ENCODE measurements at places on chromosomes 1 and 21.

DNA sequence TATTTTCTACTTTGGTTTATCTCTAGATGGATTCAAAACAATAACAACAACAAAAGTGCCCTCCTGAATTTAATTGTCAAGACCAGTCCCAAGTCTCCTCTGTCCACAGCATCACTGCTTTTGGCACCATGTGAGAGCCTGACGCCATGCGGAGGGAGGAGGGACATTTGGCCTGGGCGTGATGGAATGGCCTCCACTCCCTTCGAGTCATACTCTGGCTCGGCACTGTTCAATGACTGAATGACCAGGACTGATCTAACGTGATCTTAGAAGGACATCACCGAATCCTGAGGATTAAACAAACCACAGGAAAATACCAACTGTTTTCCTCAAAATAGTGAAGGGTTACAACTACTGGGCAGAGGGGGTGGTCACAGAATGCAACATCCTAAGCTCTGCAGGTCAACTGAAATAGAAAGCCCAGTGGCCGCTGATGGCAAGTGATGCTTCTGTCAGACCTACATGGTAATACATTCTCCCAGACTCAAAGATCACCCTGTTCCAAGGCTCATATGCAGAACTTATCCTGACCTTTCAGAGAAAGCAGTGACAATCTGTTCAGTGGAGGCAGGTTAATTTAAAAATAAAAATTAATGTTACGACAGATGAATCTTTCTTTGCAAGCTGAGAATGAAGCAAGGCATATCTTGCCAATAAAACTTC, 19.1 kb downstream of the SRSF4 start:
- no peak for DNase-seq

DNA sequence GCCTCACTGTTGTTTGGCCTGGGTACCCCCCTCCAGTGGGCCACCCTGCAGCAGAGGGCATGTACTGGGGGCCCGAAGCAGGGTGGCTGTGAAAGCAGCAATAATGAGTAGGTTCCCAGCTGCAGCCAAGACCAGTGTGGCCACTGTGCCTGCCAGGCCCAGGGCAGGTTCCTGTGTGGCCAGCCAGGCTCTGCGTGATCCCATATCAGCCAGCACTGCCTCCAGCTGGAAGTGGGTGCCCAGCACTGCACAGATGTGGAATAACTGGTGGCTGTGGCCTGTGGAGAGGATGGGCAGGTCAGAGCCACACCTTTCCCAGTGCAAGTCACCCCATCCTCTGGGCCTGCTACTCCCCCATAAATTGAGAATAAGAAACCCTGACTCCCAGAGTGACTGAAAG, 2.1 kb downstream of the BGLAP start:
- DNase-seq = no peak

DNA sequence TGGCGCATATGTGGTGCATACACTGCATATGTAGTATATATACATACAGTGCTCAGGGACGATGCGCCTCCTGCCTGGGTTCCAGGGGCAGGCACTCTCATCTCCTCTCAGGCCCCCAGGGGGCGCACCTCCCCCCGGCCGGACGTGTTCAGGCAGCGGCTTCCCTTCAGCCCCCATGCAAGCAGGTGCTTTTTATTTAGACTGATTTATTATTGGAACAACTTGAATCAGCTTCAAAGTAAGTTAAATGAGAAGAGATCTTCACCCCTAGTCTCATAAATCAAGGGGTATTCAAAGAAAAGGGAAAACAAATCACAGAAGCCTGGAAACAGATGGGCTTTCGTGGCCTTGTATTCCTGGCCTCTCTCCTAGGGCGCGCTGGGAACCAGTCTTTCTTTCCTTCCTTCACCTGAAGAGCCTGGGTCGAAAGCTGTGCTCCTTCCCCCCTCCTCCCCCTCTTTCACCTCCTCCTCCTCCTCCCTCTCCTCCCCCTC, 64.6 kb downstream of the UBIAD1 start:
- DNase-seq = no peak

DNA sequence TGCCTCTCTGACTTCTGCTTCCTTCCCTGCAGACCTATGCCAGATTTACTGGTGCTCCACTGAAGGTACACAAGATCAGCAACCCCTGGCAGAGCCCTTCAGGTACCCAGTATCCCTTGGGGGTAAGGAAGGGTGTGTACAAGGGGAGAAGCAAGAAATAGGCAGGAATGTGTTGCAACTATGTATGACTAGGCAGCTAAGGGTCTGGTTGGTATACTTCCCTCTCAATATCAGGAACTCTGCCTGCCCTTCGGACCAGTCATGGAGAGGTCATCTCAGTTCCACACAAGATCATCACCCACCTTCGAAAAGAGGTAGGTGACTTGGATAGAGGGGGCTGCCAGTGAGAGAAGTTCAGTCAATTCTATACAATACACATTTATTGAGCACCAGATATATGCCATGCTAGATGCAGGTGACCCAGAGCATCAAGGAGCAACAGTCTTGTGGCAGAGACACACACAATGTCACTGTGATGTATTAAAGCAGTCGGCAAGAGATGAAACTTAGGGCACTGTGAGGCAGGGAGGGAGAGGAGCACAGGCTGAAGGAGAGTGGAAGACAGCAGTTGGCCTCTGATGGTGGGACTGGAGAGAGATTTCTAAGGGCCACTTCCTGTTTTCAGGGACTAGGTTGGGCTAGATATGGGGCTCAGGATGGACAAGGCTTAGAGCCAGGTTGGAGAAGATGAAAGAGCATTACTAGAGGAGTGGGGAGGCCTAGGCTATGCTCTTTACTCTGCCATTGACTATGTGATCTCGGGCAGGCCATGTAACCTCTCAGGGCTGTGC, 2.0 kb downstream of the MTX1 start:
- no peak for DNase-seq

- peak; percentile 82 for DNase-seq
These were observed 45.9 kb downstream of the NID1 start for GRCh38 chr1:236018885-236019453.

DNA sequence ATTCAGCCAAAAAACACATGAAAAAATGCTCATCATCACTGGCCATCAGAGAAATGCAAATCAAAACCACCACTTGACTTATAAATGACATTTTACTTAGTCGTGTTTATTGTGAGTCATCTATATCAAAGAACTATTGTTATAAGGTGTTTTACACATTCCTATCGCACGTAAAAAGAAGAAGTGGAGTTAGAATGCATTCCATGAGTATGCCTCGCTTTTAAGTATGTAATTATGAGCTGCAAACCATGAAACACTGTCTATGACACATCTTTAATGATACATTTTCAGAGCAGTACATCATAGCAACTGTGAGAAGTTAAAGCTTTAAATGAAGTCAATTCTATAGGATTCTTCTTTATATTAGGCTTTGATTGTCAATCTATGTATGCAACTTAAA, 614.3 kb upstream of the ADAMTS5 start:
- no peak for DNase-seq

- no peak for DNase-seq
These were observed 135.9 kb upstream of the KCNK2 start for GRCh38 chr1:214946615-214947014.

DNA sequence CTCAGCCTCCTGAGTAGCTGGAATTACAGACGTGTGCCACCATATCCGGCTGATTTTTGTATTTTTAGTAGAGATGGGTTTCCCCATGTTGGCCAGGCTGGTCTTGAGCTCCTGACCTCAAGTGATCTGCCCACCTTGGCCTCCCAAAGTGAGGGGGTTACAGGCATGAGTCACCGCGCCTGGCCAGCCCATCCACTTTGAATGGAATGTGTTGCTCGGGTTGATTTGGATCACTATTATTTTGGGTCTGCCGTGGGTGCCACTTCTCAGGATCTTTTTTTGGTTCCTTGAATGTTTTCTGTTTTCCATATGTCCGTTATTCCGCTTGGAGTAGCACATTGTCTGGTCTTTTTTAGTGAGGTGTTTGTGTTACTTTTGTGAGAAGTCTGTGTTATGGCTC, 17.0 kb downstream of the PCNT start:
- DNase-seq = no peak

- DNase-seq = no peak
These were observed 63.8 kb downstream of the TGFB2 start for GRCh38 chr1:218408942-218409341.

- DNase-seq = no peak
These were observed 70.4 kb downstream of the MRPS6 start for GRCh38 chr21:34143685-34144182.

GRCh38 chr21:14616380-14617039, 70.4 kb upstream of the SAMSN1 start:
- DNase-seq = no peak

GRCh38 chr1:5776035-5776550, 216.1 kb downstream of the NPHP4 start:
- DNase-seq = no peak

DNA sequence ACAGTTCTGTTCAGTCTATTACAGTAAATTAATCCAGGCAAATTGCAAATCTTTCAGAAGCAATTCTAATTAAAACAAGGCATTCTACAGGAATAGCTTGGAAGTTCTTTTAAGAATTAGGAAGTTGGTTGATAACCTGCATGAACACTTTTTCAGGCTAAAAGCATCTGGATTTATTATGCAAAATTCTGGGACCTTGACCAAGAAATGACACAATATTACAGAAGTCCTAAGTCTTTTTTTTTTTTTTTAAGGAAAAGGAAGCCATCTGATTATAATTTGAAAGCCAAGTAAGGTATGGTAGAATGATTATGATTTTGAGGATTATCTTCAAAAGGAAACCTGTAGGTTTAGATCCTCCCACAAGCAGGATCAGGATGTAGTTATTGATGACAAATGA, 74.7 kb upstream of the KCNK2 start:
- peak; percentile 23 for DNase-seq

DNA sequence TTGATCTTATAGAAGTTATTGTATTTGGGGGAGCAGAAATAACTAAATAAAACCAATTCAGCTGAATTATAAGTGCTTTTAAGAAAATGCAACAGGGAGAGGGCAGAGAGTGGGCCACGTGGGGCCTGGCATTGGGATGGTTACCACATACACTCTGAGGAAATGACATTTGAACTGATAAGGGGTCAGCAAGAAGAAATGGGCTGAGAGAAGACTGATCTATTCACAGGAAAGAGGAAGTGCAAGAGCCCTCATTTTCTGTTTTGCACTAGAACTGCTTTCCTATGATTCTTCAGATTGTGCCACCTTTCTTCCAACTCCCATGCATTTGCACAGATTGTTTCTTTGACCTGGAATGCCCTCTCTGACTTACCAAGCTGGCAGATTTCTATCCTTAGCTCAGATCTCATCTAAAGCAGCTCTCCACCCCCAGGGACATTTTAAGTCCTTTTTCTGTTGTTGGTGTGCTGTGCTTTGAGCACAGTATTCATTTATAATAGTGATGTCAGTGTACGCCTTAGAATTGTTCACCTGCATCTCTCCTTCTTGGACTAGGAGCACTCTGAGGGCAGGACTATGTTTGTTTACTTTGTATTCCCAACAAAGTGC, 115.9 kb downstream of the FGGY start:
- DNase-seq = no peak

- no peak for DNase-seq
These were observed 5.1 kb upstream of the SLC25A34 start for GRCh38 chr1:15730936-15731335.

DNA sequence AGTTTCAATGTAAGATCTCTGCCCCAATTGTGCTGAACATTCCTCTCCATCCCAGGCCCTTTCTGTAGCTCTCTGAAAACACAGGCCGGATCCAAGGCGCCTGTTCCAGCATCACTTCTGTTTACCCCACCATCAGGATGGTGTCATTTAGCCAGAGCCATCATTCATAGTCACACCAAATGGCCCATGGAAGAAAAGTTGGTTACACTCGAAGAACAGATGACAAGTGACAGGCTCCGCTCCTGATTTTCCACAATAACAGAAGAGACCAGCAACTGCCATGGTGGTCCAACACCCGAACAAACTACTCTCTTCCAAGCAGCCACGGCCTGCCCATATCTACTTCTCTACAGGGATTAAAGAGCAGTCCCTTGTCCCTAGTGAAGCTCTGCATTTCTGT, 59.9 kb upstream of the PROX1 start:
- no peak for DNase-seq

DNA sequence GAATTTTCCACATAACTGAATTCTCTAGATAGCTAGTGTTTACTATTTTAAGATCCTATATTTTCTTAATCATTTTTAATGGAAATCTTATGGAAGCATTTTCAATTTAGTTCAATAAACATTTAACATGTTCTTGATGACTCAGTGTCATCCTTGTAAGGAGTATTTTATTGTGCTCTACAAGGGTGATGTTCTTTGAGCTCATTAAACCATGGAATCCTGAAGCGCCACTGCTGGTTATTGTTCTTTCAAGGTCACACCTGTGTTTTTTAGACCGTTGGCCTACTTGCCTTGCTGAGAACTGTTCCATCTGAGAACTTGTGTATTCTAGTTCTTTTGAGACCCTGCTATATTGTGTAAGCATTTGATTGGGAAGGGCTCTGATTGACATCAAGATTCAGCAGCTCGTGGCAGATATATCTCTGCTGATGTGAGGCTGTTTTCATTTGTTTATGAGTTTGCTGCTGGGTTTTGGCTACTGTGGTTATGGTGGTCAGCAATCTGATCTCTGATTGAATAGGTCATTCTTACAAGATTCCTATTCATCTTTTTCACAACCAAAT, 132.0 kb downstream of the GIPC2 start:
- no peak for DNase-seq

GRCh38 chr1:189217646-189218045, 1260.0 kb downstream of the BRINP3 start:
- DNase-seq = no peak

DNA sequence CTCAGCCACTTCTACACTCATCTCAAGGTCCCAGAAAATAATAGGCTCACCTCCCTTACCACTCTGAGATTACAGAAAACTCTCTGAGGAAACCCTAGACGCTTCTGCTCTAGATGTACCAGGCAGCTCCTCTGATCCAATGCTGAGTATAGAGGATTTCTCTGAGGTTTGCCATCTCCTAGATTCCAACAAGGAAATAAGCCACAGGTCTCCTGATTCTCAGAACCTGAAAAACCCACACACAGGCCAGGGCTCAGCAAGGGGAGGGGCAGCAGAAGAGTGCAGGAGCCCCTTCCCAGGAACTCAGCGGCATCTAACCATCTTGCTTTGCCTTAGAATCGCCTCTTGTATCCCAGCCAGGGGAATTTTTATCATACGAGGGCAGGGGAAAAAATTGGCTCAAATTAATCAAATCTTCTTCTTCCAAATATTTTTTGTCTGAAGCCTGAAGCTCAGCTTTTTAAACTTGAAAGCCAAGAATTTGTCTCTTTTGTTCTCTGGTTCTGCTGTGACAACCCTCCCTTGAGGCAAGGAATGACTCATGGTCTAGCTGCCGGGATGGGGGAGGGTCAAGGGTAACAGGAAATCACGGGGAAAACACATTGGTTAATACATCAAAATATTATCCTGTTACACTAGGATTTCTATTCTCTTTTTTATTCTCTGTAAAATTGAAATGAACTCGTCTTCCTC, 30.8 kb downstream of the GORAB start:
- peak; percentile 73 for DNase-seq

GRCh38 chr1:170735366-170736263, 71.7 kb downstream of the PRRX1 start:
- no peak for DNase-seq

Data from hindlimb muscle (tissue), 1 donor.